ENCODE measurements at places on chromosomes 5 and 9.
A peak's percentile ranks its signal among the peaks of the same experiment; 100 is the strongest.

DNA sequence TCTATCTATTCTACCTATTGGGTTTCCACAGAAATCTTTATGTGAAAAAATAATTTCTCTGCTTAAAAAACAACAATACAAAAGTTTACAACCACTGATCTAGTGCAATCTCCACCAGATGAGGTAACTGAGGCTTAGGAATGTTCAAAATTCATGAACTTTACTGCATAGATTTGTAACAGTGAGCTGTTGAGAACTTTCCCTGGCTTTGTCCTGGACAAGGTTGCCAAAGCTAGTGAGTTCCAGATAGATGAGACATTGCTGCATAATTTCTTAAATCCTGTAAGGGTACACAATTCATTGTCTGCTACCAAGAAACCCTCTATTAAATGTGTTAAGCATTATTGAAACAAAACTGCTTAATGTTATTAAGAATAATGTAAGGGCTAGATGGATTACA is 102.7 kb downstream of the OSMR start:
- DNase-seq: no peak

GRCh38 chr9:93674580-93675335 is 98.4 kb downstream of the PHF2 start:
- no peak for DNase-seq

- DNase-seq: no peak
Observed at GRCh38 chr9:123359106-123359505, 3.1 kb downstream of the CRB2 start.

DNA sequence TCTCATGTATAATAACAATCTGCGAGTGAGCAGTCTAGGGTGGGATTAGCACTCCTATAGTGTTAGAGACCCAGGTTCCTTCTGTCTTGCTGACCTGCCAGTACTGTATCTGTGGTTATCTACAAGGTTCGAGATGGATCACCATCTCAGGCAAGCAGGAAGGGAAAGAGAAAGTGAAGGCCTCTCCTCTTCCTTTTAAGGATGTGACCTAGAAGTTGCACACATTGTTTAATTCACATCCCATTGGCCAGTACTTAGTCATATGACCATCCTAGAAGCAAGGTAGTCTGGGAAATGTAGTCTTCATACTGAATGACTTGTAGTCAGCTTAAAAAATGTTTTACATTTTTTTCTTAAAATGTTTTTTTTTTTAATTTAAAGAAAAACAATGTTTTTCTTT is 168.6 kb downstream of the CARTPT start:
- no peak for DNase-seq

GRCh38 chr9:34994900-34995669 is 5.5 kb downstream of the DNAJB5 start:
- no peak for DNase-seq

GRCh38 chr9:116267021-116267420 is 113.4 kb downstream of the PAPPA start:
- DNase-seq: no peak

GRCh38 chr9:119074017-119074416 is 295.2 kb downstream of the BRINP1 start:
- no peak for DNase-seq

- no peak for DNase-seq
Observed at GRCh38 chr9:135214054-135214640, 126.7 kb downstream of the OLFM1 start.

- DNase-seq: no peak
Observed at GRCh38 chr5:137096149-137097103, 402.7 kb downstream of the SPOCK1 start.

GRCh38 chr5:162325143-162325727 is 257.7 kb downstream of the GABRG2 start:
- DNase-seq: no peak

DNA sequence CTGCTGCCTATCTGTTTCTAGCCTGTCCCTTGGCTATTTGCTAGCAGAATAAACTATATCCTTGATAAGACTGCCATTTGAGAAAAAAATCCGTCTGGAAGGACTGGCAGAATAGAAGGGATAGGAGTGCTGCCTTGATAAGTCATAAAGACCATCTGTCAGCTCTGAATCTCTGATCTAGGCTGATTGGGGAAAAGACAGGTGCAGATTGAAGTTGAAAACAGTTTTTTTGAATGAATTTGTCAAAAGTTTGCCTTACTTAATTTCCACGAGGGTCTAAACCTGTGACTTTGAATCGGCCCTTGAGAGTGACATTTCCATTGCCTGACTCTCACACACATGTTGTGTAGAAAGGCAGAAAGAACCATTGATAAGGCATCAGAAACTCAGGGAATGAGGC is 218.6 kb downstream of the MAN2A1 start:
- DNase-seq: no peak

DNA sequence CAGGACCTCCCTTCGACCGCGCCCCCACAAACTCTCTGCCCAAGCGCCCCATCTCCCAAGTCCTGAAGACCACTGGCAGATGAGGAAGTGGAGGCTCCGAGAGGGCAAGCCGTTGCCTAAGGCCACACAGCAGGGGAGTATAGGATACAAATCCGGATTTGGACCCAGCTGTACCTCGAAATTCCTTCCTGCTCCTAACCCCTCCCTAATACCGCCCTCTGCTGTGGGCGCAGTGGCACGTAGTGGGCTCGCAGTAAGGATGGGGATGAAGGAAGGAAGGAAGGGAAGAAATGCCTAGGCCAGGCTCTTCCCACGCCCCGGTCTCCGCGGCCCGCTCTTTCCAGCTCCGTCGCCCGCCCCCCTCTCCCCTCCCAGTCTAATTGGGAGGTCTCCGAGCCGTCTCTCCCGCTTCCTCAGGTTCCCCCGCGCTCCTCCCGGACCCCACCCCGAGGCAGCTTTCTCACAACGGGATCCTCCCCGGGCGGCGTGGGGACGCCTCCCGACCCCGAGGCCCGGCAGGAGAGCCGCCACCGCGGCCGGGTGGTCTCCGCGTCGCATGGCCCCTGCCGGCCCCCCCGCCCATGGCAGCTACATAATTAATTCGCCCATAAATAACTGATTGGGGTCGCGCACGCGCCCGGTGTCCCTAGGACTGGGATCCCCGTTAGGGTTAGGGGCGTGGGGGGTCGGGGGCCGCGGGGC is 138.9 kb downstream of the C9orf50 start:
- DNase-seq: no peak

DNA sequence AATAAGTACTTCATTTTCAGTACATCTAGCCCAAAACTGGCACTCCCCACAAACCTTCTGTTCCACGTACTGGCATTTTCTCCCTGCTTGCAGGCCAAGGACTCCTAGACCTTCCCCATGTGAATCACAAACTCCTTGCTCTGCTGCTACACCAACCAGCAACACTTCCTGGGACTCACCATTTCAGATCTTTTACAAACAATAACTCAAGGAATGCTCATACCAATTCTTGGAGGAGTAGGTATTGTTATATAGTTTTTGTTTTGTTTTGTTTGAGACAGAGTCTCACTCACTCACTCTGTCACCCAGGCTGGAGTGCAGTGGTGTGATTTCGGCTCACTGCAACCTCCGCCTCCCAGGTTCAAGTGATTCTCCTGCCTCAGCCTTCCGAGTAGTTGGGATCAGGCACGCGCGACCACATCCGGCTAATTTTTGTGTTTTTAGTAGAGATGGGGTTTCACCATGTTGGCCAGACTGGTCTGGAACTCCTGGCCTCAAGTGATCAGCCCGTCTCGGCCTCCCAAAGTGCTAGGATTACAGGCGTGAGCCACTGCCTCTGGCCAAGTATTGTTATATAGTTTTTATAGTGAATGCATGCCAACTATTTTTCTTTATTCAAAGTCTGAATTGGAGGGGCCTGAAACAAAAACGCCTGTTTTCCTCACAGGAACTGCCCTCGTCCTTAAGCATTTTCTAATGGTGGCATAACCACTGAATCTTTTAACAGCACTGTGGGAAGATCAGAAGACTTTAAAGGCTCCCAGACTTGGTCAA is 210.8 kb downstream of the TSSK1B start:
- no peak for DNase-seq

GRCh38 chr9:129400001-129400970 is 220.6 kb downstream of the C9orf50 start:
- DNase-seq: no peak

DNA sequence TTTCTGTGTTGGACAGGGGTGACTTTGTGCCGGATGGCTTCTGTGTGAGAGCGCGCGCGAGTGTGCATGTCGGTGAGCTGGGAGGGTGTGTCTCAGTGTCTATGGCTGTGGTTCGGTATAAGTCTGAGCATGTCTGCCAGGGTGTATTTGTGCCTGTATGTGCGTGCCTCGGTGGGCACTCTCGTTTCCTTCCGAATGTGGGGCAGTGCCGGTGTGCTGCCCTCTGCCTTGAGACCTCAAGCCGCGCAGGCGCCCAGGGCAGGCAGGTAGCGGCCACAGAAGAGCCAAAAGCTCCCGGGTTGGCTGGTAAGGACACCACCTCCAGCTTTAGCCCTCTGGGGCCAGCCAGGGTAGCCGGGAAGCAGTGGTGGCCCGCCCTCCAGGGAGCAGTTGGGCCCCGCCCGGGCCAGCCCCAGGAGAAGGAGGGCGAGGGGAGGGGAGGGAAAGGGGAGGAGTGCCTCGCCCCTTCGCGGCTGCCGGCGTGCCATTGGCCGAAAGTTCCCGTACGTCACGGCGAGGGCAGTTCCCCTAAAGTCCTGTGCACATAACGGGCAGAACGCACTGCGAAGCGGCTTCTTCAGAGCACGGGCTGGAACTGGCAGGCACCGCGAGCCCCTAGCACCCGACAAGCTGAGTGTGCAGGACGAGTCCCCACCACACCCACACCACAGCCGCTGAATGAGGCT is at the start of gene ADRB2:
ADRB2 (plus strand) TSS at position 559 of the 686 bp plus-strand sequence. CDS start 221 bp downstream, outside the sequence.
- peak; percentile 83 for DNase-seq

DNA sequence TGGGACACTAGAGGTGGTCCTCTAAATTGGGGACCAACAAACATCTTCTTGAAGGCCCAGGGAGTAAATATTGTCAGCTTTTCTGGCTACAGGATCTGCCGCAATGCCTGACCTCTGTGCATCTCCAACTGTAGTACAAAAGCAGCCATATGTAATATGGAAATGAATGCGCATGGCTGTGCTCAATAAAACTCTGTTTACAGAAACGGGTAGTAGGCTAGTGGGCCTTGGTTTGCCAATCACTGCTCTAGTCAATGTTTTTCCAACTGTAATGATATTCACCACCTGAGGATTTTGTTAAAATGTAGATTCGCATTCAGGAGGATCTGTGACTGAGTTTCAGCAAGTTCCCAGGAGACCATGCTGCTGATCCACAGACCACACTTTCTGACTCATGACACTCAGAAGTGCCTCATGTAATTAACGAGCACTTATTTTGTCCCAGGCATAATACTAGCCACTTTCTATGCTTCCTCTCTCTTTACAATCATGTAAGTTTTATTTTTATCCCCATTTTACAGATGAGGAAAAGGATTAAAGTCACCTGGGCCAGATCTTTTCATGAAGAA is 96.9 kb downstream of the MED27 start:
- no peak for DNase-seq

- no peak for DNase-seq
Observed at GRCh38 chr5:81626524-81626923, 124.4 kb downstream of the SSBP2 start.

GRCh38 chr5:72133212-72133990 is 26.1 kb downstream of the MAP1B start:
- DNase-seq: no peak

GRCh38 chr9:117303643-117304230 is 111.1 kb downstream of the ASTN2 start:
- no peak for DNase-seq

DNA sequence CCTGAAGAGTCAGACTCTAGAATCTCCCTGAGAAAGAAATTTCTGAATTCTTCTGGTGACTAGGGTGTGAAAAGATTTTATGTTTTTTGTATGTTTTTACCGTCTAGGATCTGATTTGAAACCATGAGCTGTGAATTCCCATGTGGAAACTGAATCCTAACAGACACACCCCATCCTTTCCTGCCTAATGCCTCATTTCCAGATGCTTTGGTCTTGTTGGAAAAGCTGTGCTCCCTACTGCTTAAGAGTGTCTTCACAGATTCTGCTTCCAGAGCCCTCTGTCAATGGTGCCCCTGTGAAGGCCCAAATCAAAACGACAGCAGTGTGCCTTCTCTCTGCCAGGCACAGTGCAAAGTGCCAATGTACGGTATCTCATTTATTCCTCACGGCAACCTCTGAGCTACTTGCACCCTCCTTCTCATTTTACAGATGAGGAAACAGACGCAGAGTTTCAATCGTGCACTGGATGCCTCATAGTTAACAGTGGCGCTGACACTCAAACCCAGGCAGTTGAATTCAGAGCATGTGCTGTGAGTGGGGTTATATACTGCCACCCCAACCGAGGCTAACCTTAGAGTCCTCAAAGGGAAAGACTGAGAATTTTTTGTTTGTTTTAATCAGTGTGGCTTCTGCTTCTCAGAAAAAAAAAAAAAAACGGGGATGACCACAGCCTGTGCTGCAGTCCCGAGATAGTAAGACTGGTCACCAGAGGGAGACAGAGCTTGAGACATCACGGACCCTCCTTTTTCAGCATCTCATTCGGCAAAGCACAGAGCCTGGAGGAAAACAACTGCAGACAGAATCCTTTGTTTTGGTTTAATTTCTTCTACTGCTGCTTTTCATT is 188.4 kb downstream of the SNCAIP start:
- peak; percentile 49 for DNase-seq

GRCh38 chr5:14057289-14057688 is 85.9 kb upstream of the TRIO start:
- DNase-seq: no peak
